Left ventricle myocardium inferior (tissue), 1 donor: ENCODE measurements at places on chromosomes 11 and 22. TPM values are rescaled to one million over a fixed set of nuclear protein-coding genes. Genes with fewer than 3 reads are reported as not detected.

DNA sequence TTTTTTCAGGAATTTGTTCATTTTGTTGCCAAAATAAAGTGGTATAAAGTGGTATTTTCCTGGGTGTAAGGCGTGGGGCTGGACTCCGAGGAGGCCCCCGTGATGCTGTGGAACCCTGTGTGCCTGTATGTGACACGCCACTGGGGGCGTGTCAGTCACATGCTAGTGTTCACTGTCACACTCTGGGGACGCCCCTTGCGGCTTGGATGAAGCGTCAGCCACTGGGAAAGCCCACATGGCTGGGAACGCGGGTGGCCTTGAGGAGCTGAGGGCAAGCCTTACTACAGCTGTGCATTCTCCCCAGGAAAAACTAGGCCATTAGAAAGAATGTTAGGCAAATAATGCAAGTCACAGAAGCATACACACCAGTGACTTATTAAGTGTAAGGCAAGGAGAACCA lies 77.0 kb upstream of the SLC25A18 start:
- no peak for DNase-seq

- no peak for DNase-seq
These were observed 30.7 kb downstream of the SCUBE2 start for GRCh38 chr11:9060700-9061111.

Gene KIF18A
- total RNA-seq: 0.25 TPM

Gene CABP7
- not detected for total RNA-seq
